ENCODE measurements at places on chromosomes 3 and 15.

DNA sequence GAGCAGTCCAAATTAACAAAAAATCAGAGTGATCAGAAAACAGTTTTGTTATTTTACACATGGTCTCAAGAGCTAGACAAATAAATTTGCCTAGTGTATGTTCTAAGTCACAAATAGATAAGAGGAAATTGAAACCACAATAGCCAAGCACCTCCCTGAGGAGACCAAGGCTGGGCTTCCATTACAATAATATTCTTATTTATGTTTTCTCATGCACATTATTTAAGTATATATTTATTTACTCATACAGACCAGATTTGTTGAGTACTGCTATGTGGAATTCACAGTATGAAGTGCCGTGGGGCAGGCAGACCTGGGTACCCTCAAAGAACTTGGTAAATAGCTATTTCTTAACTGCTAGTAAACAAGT lies 242.3 kb upstream of the ICE2 start:
- DNase-seq, result no peak

DNA sequence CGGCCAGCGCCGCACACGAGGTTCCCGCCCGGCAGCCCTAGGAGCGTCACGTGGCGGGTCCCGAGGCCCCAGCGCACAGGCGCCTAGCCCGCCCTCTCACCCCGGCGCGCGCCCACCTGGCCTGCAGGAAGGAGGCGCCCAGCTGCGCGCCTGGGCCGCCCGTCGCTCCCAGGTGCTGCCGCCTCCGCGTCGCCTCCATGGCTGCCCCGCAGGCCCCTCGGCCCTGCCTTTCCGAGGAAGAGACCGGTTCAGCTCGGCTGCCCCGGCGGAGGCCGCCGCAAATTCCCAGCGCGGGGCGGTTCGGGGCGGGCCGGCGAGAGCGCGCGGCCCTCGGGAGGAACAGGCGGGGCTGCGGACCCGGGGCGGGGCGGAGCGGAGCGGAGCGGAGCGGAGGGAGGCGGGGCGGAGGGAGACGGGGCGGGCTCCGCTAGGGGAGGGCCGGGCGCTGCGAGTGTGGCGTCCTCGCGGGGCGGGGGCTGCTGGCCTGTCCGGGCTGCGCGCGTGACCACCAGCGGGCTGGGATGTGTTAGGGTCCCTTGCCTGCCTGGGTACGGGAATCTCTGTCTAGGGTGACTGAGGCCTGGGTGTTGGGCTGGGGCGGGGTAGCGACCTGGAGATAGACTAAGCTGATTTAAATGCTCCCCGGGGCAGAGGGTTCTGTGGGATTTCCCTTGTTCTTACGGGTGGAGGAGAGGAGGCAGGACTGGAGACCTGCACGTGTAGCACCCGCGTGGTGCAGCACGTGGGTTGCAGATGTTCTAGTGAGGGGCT lies at the start of gene CLN6:
TSS of gene CLN6 (minus strand) at position 343 of the 771 bp plus-strand sequence. CDS start at position 199, 144 bp downstream.
- DNase-seq, result peak; percentile 49

DNA sequence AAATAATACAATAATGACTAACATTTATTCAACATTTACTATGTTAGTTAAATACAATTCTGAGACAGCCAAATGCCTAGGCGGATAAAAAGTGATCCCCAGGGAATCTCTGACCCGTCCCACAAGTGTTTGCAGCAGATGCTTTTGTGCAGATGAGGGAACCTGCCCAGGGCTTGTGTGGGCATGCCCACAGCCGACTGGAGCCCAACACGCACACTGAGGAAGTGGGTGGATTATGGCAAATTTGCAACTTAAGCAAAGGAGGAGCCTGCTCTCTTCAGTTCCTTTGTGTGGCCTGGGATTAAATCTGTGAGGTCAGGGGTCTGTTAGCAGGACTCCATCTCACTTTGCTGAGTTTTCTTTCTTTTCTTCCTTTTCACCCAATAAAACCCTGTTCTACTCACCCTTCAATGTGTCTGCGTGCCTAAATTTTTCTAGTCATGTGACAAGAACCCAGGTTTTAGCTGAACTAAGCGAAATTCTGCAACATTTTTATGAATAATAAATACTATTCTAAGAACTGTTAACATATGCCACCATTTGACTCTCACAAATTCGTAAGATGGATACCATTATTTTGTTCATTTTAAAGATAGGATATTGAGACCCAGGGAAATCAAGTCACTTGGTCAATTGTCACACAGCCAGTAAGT lies 13.9 kb upstream of the RTP1 start:
- DNase-seq, result no peak

DNA sequence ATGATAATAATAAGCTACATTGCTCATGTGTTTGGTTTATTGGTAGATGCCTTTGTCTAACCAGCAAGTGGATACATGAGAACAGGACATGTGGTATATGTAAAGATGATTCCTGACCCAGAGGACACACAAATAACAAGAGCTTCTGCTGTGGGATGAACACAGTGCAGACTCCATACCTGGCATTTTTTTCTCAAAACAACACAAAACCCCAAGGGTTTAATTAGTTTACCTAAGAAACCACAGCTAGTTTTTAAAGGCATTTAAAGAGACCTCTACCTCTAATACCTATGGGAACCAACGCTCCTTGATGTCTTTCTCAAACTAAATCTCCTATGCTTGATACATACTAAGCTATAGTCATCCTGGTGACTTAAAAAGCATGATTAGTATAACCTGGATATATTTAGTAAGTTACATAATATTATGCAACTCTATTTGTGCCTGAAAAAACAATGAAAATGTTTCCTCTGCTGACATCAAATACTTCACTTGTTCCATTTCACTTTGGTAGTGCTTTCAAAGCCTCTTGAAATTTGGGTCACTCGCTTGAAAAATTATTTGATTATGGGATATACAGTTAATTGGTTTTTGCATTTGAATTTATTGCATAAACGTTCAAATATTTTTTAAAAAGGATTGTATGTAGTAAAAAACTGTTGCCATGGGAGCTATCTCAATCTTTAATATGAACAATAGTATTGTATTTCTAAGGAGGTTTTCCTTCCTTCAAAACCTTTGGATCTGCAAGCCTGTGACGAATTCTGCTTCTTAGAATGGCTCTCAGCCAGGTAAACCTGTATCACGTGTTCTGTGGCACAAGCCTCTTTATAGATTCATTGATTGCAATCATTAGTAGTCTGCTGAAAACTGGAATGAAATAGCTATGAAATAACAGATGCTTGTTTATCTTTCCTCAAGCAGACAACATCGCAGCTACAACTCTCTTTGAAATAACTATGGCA lies 233.0 kb upstream of the KCNMB2 start:
- no peak for DNase-seq

DNA sequence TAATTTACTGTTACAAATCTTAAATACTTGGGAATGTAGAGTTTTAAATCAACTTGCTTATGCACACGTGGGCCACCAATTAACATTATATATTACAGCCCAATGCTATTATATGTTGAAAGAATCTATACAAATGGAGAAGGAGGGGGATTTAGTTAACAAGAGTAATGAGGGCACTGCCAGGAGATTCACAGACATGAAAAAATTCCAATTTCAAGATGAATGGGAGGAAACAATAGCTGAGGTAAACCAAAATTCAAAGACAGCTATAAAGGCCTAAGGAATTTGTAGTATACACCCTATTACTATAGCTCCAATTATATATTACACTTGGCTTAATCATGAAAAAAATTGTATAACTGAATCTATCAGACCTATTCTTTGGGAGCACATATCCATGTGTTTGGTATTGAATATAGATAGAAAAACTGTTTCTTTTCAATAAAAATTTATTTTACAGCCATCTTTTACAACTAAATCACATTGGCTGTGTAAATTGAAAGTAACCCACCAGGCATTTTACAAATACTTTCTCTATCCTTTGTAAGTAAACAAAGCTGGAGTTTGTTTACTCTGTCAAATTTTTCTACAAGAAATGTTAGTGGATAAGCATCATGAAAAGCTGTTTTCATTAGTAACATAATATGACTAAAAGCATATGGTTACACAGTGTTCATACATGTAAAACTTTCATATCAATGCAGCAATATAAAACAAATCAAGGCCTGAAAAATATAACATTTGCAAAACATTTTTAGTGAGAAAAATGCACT lies 1045.8 kb downstream of the ROBO1 start:
- DNase-seq, result no peak

DNA sequence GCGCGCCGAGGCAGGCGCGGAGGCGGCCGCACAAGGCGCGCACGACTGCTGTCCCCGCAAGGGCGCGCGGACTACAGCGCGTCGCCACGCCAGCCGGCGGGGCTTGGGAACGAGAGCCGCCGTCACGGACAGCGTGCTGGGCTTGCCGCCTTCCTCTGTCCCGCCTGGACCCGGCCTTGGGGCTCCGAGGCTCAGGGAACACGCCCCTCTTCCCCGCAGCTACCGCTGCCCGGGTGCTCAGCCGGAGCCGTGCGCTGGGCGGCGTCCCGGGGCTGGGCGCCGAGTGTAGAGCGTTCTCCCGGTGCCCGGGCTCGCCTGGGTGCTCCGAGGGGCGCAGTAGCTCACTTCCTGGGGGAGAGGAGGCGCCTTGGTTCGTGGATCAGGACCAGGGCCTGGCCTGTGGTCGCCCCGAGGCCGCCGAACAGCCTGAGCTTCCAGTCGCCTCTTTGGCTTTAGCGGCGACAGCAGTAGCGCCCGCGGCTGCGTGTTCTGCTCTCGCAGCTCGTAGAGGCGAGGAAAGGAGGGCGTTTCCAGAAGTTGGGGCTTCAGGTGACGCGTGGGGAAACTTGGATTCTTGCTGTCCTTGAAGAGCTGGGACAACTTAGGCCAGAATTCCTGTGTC lies 226.7 kb upstream of the C2CD4B start:
- DNase-seq, result no peak

GRCh38 chr15:63018639-63019038 lies 23.9 kb upstream of the TPM1 start:
- DNase-seq, result no peak

GRCh38 chr3:181921220-181921619 lies 209.5 kb downstream of the SOX2 start:
- no peak for DNase-seq

DNA sequence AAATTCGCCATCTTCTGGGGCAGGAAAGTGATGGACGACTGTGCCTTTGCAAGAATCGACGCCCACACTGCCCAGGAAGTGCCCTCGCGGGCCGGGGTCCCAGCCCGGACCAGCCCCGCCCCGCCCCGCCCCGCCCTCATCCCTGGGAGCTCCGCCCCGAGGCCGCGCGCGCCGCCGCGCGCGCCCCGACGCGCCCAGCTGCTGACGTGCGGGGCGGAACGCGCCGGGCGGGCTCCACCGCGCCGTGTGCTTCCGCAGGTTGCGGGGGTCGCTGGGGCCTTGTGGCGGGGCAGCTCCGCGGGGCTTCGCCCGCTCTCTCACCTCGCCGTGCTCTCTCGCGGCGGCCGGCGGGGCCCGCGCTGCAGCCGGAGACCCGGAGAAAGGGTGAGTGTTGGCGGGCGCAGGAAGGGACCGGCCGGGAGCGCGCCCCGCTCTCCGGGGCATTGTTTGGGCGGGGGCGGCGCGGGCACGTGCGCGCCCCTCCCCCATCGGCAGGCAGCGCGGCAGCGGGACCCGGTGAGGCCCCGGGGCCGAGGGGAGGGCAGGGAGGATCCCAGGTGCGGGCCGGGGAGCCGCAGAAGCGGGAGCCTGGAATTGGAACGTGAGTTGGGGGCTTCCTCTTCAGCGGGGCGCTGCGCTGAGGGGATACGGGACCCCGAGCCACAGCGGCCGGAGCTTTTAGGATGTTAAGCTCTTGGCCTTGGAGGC lies at the start of gene YEATS2:
TSS of gene YEATS2 (plus strand) at position 188 of the 708 bp plus-strand sequence. CDS start 17,366 bp downstream, outside the sequence.
- DNase-seq, result no peak

- no peak for DNase-seq
Measured at GRCh38 chr3:138443091-138443490, 8.7 kb downstream of the ESYT3 start.

DNA sequence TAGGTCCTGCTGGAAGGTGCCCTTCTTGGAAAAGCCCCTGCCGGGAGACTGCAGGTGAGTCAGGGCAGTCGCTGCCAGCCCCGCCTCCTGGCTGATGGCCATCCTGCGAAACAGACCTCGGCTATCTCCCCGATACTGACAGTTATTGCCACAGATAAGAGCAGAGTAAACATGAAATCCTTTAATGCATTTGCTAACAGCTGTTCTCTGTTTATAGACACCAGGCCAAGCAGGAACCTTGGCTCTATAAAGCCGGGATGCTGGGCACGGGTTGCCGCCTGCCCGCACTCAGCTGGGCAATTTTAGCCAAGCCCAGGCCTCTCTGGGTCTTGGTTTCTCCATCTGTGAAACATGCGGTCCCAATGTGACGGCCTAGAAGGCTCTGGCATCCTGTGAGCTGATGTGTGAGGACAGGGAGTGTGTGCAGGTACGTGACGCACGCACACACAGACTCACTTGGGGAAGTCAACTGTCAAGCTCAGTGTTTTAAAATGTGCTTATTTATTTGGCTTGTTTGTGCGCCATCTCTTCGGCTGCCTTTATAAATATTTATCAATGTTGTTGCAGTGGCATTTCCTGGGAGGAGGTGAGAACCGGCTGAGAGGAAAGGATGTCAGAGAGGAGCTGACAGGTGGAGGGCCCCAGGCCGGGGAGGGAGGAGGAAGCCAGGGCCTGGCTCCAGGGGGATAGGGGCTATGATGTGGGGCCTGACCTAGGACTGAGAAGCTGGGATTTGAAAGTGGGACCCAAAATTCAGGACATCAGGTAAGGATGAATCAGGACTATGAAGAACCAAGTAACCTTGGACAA lies 50.8 kb upstream of the PRR23E start:
- no peak for DNase-seq

GRCh38 chr3:58131101-58131825 lies 79.5 kb downstream of the DNASE1L3 start:
- DNase-seq, result no peak

- DNase-seq, result no peak
Measured at GRCh38 chr3:8110966-8111798, 390.4 kb upstream of the LMCD1 start.

- no peak for DNase-seq
Measured at GRCh38 chr3:127780536-127781400, 41.5 kb downstream of the MGLL start.

GRCh38 chr15:79017953-79018352 lies 72.6 kb downstream of the RASGRF1 start:
- no peak for DNase-seq

GRCh38 chr15:87343966-87344365 lies 912.6 kb downstream of the NTRK3 start:
- DNase-seq, result no peak

GRCh38 chr3:38275658-38276057 lies 6.4 kb upstream of the SLC22A14 start:
- no peak for DNase-seq

DNA sequence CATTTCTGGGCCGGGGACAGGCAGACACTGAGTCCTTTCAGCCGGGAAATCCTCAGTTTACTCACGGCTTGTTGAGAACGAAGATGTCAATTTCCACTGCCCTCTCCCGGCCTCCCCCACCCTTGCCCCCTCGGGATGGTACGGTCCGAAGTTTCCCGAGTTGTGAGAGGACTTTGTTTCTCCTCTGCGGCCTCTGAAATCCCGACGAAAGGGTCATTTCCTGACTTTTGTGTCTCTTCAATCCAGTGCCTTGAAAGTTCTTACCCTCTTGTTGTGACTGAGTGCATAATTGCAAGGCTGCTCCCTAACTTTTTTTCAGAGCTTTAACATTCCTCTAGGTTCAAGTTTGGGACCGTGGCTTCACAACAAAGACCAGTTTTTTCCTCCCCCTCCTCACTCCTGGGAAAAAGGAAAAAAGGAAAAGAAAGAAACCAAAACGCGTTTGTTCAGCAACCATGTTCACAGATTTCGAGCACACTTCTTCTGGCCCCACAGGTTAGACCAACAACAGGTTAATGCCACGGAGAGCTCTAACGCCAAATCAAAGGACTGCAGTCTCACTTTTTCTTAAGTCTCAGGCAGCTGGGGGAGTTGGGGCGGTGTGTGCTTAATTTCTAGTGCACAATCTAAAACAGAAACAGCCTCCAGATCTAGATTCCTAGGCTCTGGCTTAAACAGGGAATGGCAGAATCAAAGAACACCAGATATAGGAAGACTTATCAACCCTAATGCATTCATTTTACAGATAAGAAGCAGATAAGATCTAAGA lies 138.9 kb downstream of the TMCO5A start:
- no peak for DNase-seq

GRCh38 chr3:173743111-173743510 lies 345.6 kb downstream of the NLGN1 start:
- no peak for DNase-seq

Data from cerebellar nuclear complex (tissue), 1 donor.